Activated naive CD8-positive, alpha-beta T cell treated with anti-CD3 and anti-CD28 coated beads, Interleukin-2, amount 50 U/mL, for 24 hours (primary cell): ENCODE measurements at places on chromosomes 16 and 17.
A peak's percentile ranks its signal among the peaks of the same experiment; 100 is the strongest.

- DNase-seq = no peak
Measured at GRCh38 chr17:7720125-7720524, 2.6 kb downstream of the DNAH2 start.

- DNase-seq = no peak
Measured at GRCh38 chr16:83581082-83581481, 226.7 kb upstream of the HSBP1 start.

- DNase-seq = no peak
Measured at GRCh38 chr16:78216166-78216745, 116.8 kb downstream of the WWOX start.

- no peak for DNase-seq
Measured at GRCh38 chr16:77838597-77839255, 50.4 kb downstream of the VAT1L start.

- DNase-seq = no peak
Measured at GRCh38 chr17:79849953-79850352, 10.7 kb upstream of the CBX4 start.

DNA sequence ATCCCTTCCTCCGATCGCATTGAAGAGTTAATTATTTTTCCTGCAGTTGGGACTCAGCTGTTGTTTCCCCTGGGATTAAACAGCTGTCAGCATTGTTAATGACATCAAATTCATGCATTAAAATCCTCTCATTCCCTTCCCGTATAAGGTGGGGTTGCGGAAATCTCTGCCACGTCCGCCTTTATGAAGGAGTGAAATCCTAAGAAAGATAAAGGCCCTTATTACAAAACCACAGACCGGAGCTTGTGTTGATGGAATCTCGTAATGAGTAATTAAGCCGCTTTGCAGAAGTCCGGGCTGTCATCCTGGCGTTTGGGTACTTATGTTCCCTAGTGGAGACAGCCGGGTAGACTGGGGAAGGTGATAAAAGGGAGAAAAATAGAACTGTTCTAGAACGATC lies 627.6 kb downstream of the MAF start:
- DNase-seq = no peak

DNA sequence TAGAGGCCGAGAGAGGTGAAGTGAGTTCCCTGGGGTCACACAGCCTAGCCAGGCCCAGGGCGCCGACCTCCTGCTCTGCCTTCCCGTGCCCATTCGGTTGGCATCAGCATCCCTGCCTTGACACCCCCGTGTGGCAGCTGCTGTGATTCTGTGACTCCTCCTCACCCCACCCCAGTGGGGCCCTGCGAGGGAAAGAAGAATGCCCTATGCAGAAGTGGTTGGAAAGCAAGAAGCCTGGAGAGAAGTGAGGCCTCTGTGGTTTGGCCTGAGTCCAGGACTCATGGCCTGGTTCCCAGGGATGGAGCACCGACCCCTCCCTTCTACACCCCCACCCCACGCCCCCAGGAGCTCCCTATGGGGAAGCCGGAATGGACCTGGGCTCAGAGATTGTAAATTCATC lies 296.2 kb downstream of the SEC14L1 start:
- peak; percentile 30 for DNase-seq

- peak; percentile 34 for DNase-seq
Measured at GRCh38 chr17:18257268-18257981, 1.1 kb downstream of the FLII start.
